ENCODE measurements at places on chromosomes 5 and 9.

GRCh38 chr9:114641967-114642366, 15.6 kb downstream of the TEX53 start:
- no peak for DNase-seq

DNA sequence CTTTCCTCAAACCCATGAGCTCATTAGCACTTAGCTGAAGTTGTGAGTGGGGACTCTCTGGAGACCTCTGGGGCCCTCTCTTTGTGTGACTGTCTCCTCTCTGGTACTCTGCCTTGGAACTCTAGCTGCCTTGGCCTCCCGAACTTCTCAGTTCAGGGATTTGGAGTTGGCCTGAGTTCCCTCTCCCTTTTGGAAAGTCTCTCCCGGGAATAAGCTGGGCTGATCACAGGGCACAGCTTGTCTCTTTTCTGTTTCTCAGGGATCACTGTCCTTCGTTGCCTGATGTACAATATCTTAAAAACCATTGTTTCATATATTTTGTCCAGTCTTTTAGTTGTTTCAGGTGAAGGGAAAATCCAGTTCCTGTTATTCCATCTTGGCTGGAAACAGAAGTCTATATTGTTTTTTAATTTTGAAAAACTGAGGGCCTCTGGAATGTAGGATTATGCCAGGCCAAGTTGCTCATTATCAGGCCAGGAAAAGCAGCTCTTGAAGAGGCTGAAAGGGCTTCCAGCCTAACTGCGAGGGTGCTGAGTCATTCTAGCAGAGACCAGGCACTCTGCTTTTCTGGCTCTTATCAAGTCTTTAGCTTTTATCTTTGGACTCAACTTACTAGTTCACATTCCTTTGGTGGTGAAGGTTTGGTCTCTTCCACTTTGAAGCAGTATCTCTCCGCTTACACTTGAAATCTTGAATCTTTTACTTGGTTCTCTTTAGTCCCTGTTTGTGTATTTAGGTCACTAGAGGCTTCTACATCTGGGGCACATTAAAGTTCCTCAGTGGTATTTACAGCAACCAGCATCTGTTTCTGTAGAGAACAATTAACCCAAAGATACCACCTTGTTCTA, 8.4 kb upstream of the RGS3 start:
- DNase-seq, result no peak

DNA sequence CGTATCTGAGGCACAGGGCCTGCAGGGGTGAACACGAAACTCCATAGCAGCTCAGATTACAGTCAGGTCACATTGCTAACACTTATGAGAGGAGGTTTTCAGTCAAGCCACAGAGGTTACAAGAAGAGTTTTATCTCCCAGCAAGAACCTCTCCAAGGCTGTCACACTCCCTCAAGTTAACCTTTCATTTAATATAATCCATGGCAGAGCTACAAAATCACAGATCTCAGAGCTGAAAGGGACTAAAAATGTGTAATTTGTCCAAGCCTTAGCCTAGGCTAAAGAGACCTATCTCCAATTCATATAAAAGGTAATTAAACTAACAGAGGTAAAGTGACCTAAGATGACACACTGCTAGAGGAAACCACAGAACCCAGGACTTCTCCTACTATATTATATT, 57.2 kb downstream of the MLANA start:
- no peak for DNase-seq

GRCh38 chr5:77325921-77326541, 115.6 kb downstream of the PDE8B start:
- DNase-seq, result no peak

- no peak for DNase-seq
Observed at GRCh38 chr5:54224103-54224826, 86.1 kb downstream of the ARL15 start.

GRCh38 chr5:94433397-94434163, 184.8 kb downstream of the KIAA0825 start:
- no peak for DNase-seq

DNA sequence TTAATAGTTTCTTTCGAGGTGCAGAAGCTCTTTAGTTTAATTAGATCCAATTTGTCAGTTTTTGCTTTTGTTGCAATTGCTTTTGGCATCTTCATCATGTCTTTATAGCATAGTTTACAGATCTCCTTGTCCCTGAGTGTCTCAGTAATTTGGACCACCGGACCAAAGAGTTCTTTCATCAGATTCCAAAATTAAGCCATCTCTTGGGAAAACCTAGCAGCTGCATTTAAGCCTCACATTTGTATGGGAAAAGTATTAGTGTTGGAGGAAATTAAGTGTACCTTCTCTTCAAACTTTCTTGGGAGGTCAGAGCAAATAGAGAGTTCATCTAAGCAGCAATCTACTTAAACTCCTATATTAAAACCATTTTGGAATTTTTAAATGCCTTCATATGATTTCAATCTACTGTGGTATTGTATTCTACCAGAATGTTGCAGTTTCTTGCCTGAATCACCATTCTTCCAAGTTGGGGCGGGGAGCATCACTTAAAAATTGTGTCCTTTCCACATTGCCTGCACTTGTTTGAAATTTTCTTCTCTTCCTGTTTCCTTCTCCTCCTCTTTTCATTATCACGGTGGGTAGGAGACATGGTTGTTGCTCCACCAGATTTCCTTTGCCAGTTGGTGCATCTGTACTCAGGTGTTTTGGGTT, 97.3 kb upstream of the DAB2 start:
- DNase-seq, result no peak

GRCh38 chr9:123724211-123724796, 205.6 kb downstream of the DENND1A start:
- DNase-seq, result no peak

GRCh38 chr5:94932259-94932658, 313.8 kb downstream of the SLF1 start:
- DNase-seq, result no peak

DNA sequence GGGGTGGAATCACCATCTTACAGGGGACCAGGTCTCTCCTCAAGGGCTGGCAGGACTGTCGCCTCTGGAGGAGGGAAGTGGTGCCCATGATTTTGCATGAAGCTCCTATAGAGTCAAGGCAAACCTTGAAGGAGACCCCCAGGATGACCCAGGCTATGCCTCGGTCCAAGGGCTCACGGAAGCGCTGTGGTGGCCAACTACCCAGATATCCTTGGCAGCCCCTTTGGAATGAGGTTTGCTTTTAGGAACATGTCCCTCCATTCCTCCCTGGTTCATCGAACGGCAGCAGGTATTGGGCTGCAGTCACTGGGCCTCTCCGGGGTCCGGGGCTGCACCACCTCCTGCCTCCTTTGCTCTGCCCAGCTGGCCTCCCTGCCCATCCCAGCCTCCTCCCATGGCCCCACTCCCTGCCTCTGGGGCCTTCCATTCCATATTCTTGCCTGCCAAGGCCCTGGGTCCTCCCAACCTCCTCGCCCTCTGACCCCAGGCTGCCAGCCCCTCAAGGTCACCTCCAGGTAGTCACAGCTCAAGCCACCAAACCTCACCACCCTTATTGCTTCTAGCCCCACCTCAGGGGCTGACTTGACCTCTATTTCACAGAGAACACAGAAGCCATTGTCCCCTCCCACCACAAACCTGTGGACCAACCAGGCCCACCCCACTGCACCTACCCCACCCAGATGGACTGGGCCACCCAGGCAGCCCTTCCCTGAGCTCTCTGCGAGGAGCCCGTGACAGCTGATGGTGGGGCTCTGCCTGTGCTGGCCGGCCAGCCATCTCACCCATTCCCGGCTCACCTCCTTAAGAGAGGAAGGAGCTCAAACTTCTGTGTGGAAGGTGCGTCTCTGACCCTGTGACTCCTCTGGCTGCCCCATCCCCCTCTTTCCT, 3.6 kb upstream of the IL3 start:
- DNase-seq, result no peak
